ENCODE measurements at places on chromosomes 7 and 10.

DNA sequence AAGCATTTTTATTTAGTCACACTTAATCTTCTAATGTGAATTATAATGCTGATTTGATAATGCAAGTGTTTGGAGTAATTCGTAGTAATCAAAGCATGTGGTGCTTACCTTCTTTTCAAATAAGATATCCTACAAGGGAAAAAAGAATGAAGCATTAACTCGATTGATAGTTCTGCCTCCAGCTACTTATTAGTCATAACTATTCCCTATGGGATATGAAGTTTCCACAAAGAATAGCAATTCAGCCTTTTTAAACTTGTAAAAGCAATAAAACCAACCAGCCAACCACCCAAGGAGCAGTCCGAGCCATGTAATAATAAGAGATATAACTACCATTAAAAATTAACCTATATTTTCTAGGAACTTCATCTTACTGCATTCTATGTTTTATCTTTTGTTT is 11.6 kb downstream of the COL28A1 start:
- no peak for DNase-seq

DNA sequence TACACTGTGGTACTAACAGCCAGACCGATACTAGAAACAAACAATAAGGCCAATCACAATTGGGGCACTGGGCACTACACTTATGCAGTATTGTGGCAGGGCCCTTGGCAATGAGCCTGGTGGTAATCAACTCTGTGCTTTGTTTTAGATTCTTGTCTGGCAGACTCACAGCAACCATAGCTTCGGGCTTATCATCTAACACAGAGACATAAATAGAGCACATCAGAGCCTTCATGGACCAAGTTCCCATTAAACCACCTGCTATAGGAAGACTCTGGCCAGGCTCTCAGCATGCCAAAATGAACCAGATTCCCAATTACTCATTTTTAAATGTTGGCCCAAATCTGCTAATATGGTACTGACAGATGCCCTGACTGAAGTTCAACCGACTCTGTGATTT is 218.6 kb downstream of the DGKI start:
- peak; percentile 31 for DNase-seq

- no peak for DNase-seq
Observed at GRCh38 chr10:31769564-31769963, 159.1 kb downstream of the ARHGAP12 start.

DNA sequence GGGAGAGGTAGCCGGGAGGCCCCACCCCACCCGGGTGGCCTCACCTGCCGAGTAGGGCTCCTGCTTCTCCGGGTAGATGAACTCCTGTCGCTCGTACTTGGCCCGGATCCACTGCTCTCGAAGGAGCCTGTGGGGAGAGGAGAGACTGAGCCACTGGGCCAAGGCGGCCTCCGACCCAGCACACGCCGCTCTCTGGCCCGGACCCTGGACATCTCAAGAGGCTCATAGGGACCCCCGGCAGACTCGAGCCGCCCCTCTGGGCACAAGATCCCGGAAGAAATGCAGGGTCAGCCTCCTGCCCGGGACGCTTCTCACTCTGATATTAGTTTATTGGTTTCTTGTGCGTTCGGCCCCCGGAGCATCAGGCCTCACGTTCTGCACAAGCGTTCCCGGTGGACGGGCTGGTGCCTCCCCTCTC is 34.5 kb downstream of the ADAP1 start:
- no peak for DNase-seq

DNA sequence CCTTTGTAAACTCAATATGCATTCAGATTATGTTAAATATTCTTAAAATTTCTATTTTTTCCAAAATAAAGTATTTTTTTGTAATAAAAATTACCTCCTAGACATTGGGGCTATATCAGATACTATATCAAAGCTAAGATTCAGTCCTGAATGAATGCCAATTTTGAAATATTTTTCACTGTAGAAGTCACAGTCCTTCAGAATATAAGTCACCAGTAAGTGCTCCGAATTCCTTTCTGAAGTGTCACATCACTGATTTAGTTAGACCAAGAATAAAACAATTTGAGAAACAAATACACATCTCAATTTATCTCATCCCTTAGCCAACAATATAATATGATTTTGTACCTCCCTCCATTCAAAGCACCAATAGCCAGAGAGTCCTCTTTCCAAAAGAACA is 33.9 kb upstream of the GSAP start:
- no peak for DNase-seq

DNA sequence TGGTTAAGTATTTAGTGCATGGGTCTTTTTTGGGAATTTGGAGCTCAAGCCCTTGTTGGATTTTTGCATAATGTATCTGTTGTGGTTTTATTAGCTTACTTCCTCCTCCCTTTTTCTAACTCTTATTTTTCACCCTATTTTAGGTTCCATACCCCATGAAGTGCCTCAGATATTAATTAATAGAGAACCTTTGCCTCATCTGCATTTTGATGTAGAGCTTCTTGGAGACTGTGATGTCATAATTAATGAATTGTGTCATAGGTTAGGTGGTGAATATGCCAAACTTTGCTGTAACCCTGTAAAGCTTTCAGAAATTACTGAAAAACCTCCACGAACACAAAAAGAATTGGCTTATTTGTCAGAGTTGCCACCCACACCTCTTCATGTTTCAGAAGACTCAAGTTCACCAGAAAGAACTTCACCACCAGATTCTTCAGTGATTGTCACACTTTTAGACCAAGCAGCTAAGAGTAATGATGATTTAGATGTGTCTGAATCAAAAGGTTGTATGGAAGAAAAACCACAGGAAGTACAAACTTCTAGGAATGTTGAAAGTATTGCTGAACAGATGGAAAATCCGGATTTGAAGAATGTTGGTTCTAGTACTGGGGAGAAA is 28.0 kb downstream of the SIRT1 start:
- DNase-seq: no peak

- DNase-seq: no peak
Observed at GRCh38 chr10:93039110-93039509, 21.5 kb upstream of the CYP26C1 start.

DNA sequence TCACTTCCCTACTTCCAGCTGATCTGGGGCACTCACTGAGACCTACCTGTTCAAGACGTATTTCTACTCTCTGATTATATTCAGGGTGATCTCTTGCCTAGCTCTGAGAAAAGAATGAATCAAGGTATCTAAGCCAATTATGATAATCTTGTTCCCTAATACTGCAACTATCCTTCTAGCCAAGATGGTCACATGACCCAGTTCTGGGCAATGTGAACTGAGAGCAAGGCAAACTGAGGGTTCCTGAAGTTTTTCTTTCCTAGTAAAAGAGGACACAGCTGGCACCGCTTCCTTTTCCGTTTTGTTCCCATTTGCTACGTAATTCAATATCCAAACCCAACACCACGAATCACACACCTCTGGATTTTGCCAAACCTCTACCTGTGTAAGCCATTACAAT is 5.9 kb upstream of the GPAM start:
- DNase-seq: no peak

GRCh38 chr7:24786941-24787340 is 29.7 kb upstream of the GSDME start:
- no peak for DNase-seq

DNA sequence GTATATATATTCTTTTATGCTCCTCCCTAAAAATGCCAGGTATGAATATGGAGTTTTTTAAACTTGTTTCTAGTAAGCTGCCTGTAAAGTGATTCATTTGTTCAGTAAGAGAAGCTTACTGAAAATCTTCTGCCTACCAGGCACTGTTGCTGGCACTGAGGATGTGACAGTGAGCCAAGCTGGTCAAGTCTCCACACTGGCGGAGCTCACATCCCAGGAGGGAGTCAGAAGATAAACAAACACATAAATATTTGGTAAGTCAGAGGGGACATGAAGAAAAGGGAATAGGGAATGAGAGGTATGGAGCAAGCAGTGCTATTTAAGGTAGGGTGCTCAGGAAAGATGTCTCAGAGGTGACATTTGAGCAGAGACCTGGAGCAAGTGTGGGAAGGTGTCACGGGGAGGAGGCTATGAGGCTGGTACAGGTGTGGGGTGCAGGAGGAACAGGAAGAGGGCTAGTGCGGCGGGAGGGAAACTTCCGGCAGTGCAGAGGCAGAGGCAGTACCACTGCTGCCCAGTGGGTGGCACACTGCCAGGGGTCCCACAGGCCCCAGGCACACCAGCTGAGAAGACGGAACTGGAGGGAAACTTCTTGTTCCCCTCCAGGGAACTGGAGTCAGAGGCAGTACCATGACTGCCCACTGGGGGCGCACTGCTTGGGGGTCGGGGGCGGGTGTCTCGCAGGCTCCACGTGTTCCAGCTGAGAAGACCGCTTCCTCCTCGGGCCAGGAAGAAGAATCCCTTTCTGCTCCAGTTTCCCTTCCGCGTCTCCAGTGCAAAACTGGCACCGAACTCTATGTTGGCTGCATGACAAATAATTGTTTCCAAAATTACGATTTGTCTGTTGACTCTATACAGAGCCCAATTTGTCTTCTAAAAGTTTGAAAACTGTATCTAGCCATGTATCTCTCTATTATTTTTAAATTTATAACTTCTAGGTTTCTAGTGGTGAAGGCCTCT is 161.0 kb downstream of the TEX36 start:
- no peak for DNase-seq

DNA sequence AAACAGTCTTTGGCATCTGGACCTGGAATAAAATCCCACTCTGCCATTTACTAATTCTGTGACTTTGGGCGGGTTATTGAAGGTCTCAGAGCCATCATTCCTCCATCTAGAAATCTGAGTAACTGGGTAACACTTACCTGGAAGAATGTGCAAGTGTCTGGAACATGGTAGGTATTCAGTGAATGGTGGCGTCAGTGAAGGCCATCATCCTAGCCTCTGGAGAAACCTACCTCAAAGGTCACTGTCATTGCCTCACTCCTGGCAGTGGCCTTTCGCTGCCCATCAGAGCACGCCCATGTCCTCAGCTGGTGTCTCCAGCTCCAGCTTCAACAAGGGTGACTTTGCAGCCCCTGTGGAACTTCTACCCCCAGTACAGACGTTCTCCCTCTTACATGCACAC is 4.5 kb downstream of the GAL3ST4 start:
- no peak for DNase-seq

Measured in C1 segment of cervical spinal cord (tissue), 14 donors.